ENCODE measurements at places on chromosomes 1 and 21. TPM values are rescaled to one million over a fixed set of nuclear protein-coding genes. Genes with fewer than 3 reads are reported as not detected.

DNA sequence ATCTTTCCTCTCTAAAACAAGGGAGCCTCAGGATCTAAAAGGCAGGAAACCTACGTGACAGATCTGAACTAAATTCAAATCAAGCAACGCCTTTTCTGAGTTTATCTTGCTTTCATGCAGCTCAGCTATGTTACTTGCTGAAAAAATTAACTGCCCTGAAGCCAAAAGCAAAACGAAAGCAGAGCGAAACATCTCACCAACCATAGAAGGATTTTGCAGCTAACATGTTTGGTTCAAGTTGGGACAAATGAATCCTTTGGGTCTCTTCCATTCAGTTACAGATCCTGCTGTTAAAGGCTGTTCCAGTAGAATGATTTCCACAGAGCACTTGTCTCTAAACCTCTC, 482 bp downstream of the SLC2A5 start:
- no peak for DNase-seq
- no peaks in the 10 kb centered on the region for H3K36me3 ChIP-seq
- peaks cover 12% of the 10 kb centered on the region for H3K27me3 ChIP-seq
- peaks cover 22% of the 10 kb centered on the region for H3K4me1 ChIP-seq

- H3K4me1 ChIP-seq = no peaks in the 10 kb centered on the region
- H3K4me3 ChIP-seq = no peak overlapping the region
- DNase-seq = peak; percentile 15
- H3K36me3 ChIP-seq = no peaks in the 10 kb centered on the region
- H3K27ac ChIP-seq = no peak overlapping the region
- peaks cover 15% of the 10 kb centered on the region for H3K27me3 ChIP-seq
Observed at GRCh38 chr1:204746838-204747442, 61.4 kb upstream of the LRRN2 start.

BCAS2 gene
- 48.4 TPM for total RNA-seq

MYBPHL gene
- total RNA-seq = not detected

GRCh38 chr1:228809621-228810394, 74.5 kb downstream of the RHOU start:
- H3K4me3 ChIP-seq = no peak overlapping the region
- no peak overlapping the region for H3K27ac ChIP-seq
- no peaks in the 10 kb centered on the region for H3K36me3 ChIP-seq
- H3K4me1 ChIP-seq = no peaks in the 10 kb centered on the region
- H3K27me3 ChIP-seq = peaks cover 5% of the 10 kb centered on the region

- H3K27ac ChIP-seq = peak overlapping the region; percentile 97
- DNase-seq = peak; percentile 95
- peaks cover 13% of the 10 kb centered on the region for H3K4me1 ChIP-seq
- H3K36me3 ChIP-seq = peaks cover 8% of the 10 kb centered on the region
- H3K4me3 ChIP-seq = peak overlapping the region; percentile 78
- H3K27me3 ChIP-seq = no peaks in the 10 kb centered on the region
Observed at GRCh38 chr1:40450495-40451237, 390 bp downstream of the ZFP69B start.

OR2T3 gene
- total RNA-seq = not detected

- no peak overlapping the region for H3K27ac ChIP-seq
- no peaks in the 10 kb centered on the region for H3K4me1 ChIP-seq
- no peaks in the 10 kb centered on the region for H3K27me3 ChIP-seq
- no peak for DNase-seq
- no peaks in the 10 kb centered on the region for H3K36me3 ChIP-seq
Observed at GRCh38 chr1:210796421-210796820, 337.5 kb downstream of the KCNH1 start.

HSD3B1 gene
- 2.8 TPM for total RNA-seq

GRCh38 chr1:71788113-71788512, 494.2 kb downstream of the NEGR1 start:
- no peak overlapping the region for H3K27ac ChIP-seq
- no peaks in the 10 kb centered on the region for H3K4me1 ChIP-seq
- H3K4me3 ChIP-seq = no peak overlapping the region
- H3K36me3 ChIP-seq = no peaks in the 10 kb centered on the region

DNA sequence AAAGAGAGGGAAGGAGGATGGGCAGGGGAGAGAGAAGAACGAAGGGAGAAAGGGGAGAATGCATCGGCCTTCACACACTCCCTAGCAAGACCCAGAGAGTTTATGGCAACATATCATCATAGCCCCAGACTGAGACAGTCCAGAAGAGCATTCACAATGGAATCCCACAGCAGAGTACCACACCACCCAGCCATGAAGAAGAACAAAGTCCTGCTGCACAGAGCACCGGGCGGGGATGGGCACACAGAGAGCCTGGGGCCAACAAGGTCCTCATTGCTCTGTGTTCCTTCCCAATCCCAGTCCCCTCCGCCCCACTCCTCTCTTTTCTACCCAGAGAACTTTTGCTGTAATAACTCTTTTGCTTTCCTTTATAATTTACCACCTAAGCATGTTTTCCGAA, 118.1 kb upstream of the TMPRSS2 start:
- peaks cover 16% of the 10 kb centered on the region for H3K4me1 ChIP-seq
- H3K27me3 ChIP-seq = no peaks in the 10 kb centered on the region
- H3K36me3 ChIP-seq = no peaks in the 10 kb centered on the region
- H3K27ac ChIP-seq = no peak overlapping the region
- H3K4me3 ChIP-seq = no peak overlapping the region

KCNE2 gene
- total RNA-seq = 0.27 TPM

DNA sequence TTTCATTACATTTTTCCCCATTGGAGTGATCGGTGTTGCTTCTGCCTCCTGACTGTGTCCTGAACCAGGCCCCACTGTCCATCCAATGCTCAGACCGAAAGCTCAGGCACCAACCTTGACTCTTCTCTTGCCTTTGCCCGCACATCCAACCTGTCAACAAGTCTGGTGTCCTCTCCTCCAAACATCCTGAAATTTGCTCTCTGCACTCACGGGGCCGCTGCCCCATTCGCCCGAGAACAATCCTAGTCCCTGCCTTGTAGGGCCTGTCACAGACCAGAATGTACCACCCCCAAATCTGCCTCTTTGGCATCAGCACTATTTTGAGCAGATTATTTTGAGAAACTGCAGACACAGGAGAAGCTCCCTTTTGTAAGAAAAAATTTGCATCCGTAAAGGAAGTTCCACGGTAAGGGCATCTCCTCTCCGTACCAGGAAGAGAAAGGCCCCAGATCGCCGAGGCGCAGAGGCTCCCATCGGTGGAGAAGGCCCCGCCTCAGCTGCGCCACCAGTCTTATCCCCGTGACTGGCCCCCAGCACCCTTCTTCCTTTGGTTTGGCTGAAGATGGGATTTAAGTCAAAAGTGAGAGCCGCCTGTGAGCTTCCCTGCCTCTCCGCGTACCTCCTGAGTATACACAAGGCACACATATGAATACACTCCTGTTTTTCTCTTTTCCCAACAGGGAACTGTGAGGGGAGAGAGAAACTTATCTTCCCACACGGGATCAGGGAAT, 7.1 kb downstream of the MORN1 start:
- H3K36me3 ChIP-seq = no peaks in the 10 kb centered on the region
- no peak overlapping the region for H3K4me3 ChIP-seq
- H3K27me3 ChIP-seq = no peaks in the 10 kb centered on the region
- H3K27ac ChIP-seq = no peak overlapping the region

- peaks cover 4% of the 10 kb centered on the region for H3K4me1 ChIP-seq
- H3K36me3 ChIP-seq = no peaks in the 10 kb centered on the region
- H3K27ac ChIP-seq = no peak overlapping the region
- no peak for DNase-seq
Observed at GRCh38 chr1:147076442-147076841, 95.8 kb downstream of the PRKAB2 start.

- H3K27me3 ChIP-seq = no peaks in the 10 kb centered on the region
- H3K27ac ChIP-seq = no peak overlapping the region
- no peaks in the 10 kb centered on the region for H3K4me1 ChIP-seq
- DNase-seq = no peak
Observed at GRCh38 chr1:6130596-6130995, 49.5 kb downstream of the CHD5 start.

DNA sequence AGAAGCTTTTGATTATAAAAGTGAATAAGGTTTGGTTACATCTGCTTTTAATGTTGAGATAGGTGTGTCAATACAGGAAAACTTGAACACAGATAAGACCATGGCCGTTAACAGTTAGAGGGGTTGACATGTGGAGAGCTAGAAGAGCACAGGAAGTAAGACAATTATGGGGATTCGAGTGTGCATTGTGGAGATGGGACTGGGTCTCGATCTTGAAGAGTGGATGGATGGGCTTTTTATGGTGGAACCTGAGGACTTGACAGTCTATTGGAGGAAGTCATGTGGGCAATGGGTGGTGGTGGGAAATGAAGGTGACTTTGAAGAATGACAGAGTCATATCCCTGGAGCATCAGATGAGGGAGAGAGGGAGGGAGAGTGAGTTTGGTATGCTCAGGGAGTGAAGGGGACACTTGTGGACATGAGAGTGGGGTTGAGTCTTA, 12.1 kb downstream of the DYRK1A start:
- no peak for DNase-seq
- no peaks in the 10 kb centered on the region for H3K36me3 ChIP-seq
- no peak overlapping the region for H3K4me3 ChIP-seq
- peaks cover 14% of the 10 kb centered on the region for H3K4me1 ChIP-seq
- no peak overlapping the region for H3K27ac ChIP-seq
- no peaks in the 10 kb centered on the region for H3K27me3 ChIP-seq

OR2T2 gene
- not detected for total RNA-seq

DNA sequence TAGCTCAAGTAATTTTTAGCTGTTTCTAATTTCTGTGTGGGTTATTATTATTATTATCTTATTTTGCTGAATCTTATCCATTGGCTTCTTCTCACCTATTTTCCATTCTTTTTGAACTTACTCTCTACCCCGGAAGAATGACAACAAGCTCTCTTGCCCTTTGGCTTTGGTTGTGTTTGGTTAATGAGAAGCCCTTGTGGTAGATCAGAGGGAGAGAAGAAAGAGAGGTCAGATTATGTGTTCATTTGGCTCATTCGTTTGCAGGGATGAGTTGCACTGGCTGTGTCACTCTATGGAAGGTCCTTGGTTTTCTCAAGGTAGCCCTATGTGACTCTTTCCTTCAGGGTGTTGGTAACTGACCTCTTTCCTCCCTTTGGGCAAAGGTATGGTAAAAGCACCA, 391.9 kb downstream of the LMO4 start:
- H3K36me3 ChIP-seq = no peaks in the 10 kb centered on the region
- H3K4me3 ChIP-seq = no peak overlapping the region
- no peak overlapping the region for H3K27ac ChIP-seq
- H3K4me1 ChIP-seq = no peaks in the 10 kb centered on the region

DNA sequence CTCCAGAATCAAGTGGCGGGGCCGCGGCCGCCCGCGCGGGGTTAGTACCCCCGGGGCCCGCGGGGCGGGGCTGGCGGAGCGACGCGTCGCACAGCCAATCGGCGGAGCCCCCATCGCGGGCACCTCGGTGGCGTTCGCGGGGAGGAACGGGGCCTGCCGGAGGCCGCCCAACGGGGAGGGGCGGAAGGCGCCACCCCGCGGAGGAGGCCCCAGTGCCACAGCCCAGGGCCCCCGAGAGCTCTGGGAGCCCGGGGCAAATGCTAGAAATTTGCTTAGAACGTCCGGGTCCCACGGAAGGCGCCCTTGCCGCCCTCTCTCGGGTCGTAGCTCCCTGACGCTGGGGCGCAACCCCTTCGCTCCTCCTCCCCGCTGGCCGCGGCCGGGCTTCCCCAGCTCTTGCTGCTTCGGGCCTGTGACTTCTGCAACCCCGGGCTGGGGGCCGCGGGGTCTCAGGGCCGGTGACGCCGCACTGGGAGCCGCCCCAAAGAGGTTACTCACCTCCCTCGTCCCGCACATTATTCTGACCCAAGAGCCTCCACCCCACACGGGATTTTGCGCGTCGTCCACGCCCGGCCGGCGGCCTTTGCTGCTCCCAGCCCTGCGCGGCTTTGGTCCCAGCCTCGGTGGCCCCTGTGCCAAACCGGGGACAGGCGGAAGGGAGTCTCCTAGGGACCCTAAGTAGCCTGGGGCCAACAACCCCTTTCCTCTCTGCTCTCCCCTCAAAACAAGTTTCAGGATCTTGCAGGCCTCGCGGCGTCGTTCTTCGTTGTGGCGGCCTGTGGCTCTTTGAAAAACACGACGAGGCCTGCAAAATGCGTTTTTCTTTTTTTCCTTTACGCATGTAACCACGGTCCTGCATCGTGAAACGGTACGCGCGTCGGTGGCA, at the start of gene RUNX3:
Gene RUNX3, minus strand, starts transcription at position 17 of the 886 bp plus-strand sequence. CDS start 408 bp downstream, outside the sequence.
- no peak within 1 kb of the TSS for H3K4me3 ChIP-seq
- no peak within 1 kb of the TSS for H3K27ac ChIP-seq
- no peak for DNase-seq
- no peaks in the 10 kb centered on the region for H3K36me3 ChIP-seq
- H3K27me3 ChIP-seq = peaks cover 92% of the 10 kb centered on the region

DNA sequence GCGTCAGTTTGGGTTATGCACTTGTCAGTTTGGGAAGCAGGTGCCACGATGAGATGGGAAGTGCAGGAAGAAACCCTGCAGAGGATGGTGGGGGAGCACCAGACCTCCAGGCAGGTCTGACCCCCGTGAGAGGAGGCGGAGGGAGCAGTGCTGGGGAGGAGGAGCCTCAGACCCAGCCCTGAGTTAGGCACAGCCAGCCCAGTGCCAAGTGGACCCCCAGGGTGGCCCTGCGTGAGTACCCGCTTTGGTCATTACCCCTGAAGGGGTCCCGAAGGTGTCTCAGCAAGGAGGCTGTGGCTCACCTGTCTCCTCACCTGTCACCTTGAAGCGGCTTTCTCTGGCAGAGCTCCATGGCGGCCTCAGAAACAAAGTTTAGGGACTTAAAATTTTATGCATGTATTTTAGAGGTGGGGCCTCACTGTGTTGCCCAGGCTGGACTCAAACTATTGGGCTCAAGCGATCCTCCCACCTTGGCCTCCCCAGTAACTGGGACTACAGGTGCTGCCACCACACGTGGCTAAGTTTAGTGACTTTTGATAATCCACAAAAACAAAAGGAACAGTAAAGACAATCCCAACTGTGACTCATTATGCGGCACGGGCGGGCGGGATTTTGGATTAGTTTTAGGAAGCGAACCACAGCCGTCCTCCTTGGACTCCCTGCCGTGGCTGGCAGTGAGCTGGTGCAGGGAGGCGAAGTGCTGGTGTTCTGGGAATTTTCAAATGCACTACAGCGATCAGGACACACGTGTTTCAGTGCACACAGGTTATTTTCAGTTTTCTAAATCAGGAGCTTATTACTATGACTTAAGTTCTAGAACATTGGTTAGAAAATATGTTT, 4.7 kb downstream of the AGPAT3 start:
- H3K36me3 ChIP-seq = no peaks in the 10 kb centered on the region
- H3K4me3 ChIP-seq = no peak overlapping the region
- H3K27ac ChIP-seq = no peak overlapping the region
- H3K4me1 ChIP-seq = peaks cover 7% of the 10 kb centered on the region
- DNase-seq = no peak

Data from astrocyte (in vitro differentiated cells and primary cell).